ENCODE measurements at places on chromosomes 12 and 14. TPM values are rescaled to one million over a fixed set of nuclear protein-coding genes. Genes with fewer than 3 reads are reported as not detected.

GRCh38 chr14:50058113-50058512 lies 58.3 kb downstream of the VCPKMT start:
- no peak for DNase-seq
- peaks cover 7% of the 10 kb centered on the region for H3K4me1 ChIP-seq
- no peaks in the 10 kb centered on the region for H3K36me3 ChIP-seq
- H3K27me3 ChIP-seq: no peaks in the 10 kb centered on the region

The SERPINA12 gene
- total RNA-seq: not detected

- no peak overlapping the region for H3K4me3 ChIP-seq
- H3K27me3 ChIP-seq: no peaks in the 10 kb centered on the region
These were observed 151.1 kb downstream of the RBM19 start for GRCh38 chr12:113815031-113815430.

GRCh38 chr12:51482929-51483697 lies 58.5 kb downstream of the SLC4A8 start:
- no peak overlapping the region for H3K4me3 ChIP-seq
- no peaks in the 10 kb centered on the region for H3K27me3 ChIP-seq
- no peaks in the 10 kb centered on the region for H3K36me3 ChIP-seq
- no peaks in the 10 kb centered on the region for H3K4me1 ChIP-seq
- H3K27ac ChIP-seq: no peak overlapping the region

DNA sequence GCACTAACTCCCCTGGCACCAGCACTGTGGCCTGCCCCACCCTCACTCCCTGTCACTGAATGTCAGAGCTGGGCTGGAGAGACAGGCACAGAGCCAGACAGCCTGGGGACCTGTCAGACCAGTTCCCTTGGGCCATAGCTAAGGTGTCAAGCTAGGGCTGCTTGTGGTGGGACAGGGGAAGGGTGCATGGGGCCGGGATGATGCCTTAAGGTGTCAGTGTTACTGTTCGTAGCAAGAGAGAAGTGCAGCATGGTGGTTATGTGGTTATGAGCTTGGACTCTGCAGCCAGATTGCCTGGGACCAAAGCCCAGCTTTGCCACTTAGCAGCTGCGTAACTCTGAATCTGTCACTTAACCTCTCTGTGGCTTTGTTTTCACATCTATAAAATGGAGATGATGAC lies 3.8 kb downstream of the RAPGEF3 start:
- H3K36me3 ChIP-seq: no peaks in the 10 kb centered on the region
- H3K4me3 ChIP-seq: no peak overlapping the region
- no peaks in the 10 kb centered on the region for H3K27me3 ChIP-seq
- H3K27ac ChIP-seq: peak overlapping the region; percentile 61

The POTEG gene
- total RNA-seq: not detected

DNA sequence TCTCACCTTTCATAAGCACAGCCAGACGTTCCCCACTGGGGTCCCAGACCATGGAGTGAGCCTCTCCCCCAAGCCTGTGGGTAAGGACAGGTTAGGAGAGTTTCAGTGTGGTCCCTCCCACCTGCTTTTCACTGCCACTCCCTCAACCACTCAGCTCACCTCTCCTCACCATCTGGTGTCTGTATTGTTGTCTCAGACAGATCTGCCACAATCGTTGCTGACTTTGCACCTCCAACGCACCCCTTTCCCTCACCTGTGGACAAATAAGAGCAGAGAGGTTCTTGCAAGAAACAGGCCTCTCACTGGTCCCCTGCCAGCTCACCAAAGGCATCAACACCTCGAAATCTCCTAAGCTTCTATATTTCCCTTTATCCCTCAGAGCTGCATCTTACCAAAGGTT lies 8.8 kb downstream of the MYG1 start:
- no peak overlapping the region for H3K27ac ChIP-seq
- no peaks in the 10 kb centered on the region for H3K27me3 ChIP-seq
- H3K36me3 ChIP-seq: peaks cover 11% of the 10 kb centered on the region
- no peak overlapping the region for H3K4me3 ChIP-seq

- H3K4me3 ChIP-seq: no peak overlapping the region
- no peak overlapping the region for H3K27ac ChIP-seq
- no peak for DNase-seq
- H3K4me1 ChIP-seq: no peaks in the 10 kb centered on the region
- no peaks in the 10 kb centered on the region for H3K27me3 ChIP-seq
These were observed 32.8 kb upstream of the TOMM20L start for GRCh38 chr14:58362798-58363412.

GRCh38 chr12:57459750-57460467 lies at the start of gene GLI1:
GLI1 (plus strand) TSS chr12:57459785; CDS start chr12:57463692, 3,907 bp downstream.
- H3K27me3 ChIP-seq: no peaks in the 10 kb centered on the region
- no peaks in the 10 kb centered on the region for H3K4me1 ChIP-seq
- H3K4me3 ChIP-seq: peak within 1 kb of the TSS; percentile 67
- H3K27ac ChIP-seq: peak within 1 kb of the TSS; percentile 43

- no peaks in the 10 kb centered on the region for H3K4me1 ChIP-seq
- no peak overlapping the region for H3K4me3 ChIP-seq
- H3K27ac ChIP-seq: no peak overlapping the region
- H3K36me3 ChIP-seq: no peaks in the 10 kb centered on the region
- DNase-seq: no peak
- H3K27me3 ChIP-seq: no peaks in the 10 kb centered on the region
These were observed 320.2 kb downstream of the GRIN2B start for GRCh38 chr12:13661005-13661887.

DNA sequence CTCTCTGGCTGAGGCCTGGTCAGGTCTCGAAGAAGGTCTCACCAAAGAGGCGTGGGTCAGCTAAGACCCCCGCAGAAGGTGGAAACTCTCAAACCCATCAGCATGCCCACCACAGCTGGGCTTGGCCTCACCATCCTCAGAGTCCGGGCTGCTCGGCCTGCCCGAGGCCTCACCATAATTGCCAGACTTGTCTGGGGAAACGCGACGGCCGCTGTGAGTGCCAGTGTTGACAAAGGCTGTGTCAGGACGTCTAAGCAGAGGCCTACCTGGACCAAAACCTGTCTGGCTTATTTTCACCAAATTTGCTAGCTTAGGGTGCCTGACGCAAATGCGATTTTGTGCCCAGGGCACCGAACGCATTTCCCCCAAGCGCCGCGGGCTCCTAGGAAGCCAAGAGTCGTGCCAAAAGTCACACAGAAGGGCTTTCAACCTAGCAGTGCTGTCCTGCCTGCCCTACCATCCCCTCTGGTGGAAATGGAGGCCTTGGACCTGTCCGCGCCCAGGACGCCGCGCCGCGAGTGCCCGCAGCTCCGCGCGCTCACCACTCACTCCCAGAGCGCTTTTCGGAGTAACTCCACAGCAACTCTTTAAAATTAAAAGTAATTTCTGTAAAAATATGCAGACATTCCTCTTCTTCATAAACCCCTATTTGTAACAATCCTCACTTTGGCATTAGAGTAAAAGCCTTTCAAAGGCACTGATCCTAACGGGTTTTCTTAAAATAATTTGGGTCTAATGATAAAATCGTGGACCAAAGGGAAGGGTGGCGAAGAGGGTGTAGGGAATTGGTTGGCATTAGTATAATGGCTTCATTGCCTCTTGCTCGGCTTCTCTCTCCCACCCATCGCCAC lies 1.2 kb upstream of the ALX1 start:
- H3K36me3 ChIP-seq: no peaks in the 10 kb centered on the region
- H3K27me3 ChIP-seq: no peaks in the 10 kb centered on the region
- H3K4me1 ChIP-seq: no peaks in the 10 kb centered on the region
- H3K27ac ChIP-seq: no peak overlapping the region
- no peak for DNase-seq
- H3K4me3 ChIP-seq: no peak overlapping the region

- no peak for DNase-seq
- no peak overlapping the region for H3K27ac ChIP-seq
- H3K4me1 ChIP-seq: no peaks in the 10 kb centered on the region
- no peaks in the 10 kb centered on the region for H3K36me3 ChIP-seq
These were observed 40.0 kb upstream of the NR1H4 start for GRCh38 chr12:100433701-100434100.

DNA sequence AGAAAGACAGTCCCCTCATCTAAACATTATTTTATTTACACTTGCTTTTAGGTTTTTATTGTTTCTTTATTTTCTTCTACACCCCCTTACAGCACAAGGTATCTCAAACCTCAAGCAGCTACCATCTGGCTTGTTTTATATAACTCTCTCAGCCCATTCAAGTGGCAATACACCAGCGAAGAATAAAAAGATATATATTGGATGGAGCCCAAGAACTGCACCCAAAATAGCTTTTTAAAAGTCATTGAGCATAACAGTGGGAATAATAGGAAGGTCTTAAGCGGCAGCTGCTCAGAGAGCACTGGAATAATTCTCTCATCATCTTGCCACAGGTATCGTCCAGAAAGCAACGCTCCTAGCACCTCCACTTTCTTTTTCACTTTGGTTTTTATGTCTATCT lies 322.5 kb downstream of the SYT1 start:
- DNase-seq: no peak
- no peaks in the 10 kb centered on the region for H3K27me3 ChIP-seq
- H3K27ac ChIP-seq: no peak overlapping the region
- no peak overlapping the region for H3K4me3 ChIP-seq

The DDX51 gene
- 14.9 TPM for total RNA-seq

DNA sequence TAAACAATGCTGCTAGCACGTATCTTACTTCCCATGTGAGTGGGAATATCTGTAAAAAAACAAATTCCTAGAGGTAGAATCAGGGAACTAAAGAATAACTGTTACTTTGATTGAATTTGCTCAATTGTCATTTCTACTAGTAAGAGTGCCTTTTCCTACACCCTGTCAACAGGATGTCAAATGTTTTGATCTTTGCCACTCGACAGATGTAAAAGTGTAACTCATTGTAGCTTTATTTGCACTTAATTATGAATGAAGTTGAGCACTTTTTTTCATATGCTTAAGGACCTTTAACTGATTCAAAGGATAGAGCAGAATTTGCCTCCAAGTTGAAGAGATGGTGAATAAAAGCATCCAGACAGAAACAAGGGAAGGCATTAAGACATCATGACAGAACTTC lies 104.5 kb downstream of the PPP1R12A start:
- H3K36me3 ChIP-seq: no peaks in the 10 kb centered on the region
- DNase-seq: no peak
- H3K27me3 ChIP-seq: no peaks in the 10 kb centered on the region
- no peak overlapping the region for H3K27ac ChIP-seq

- no peak for DNase-seq
- no peaks in the 10 kb centered on the region for H3K4me1 ChIP-seq
- no peak overlapping the region for H3K4me3 ChIP-seq
- no peaks in the 10 kb centered on the region for H3K36me3 ChIP-seq
These were observed 52.8 kb upstream of the EGLN3 start for GRCh38 chr14:34003691-34004090.

GRCh38 chr14:48731260-48731659 lies 854.9 kb downstream of the RPS29 start:
- H3K36me3 ChIP-seq: no peaks in the 10 kb centered on the region
- no peaks in the 10 kb centered on the region for H3K27me3 ChIP-seq
- no peak overlapping the region for H3K4me3 ChIP-seq
- no peak overlapping the region for H3K27ac ChIP-seq
- H3K4me1 ChIP-seq: peaks cover 4% of the 10 kb centered on the region

The ISCA2 gene
- total RNA-seq: 12.9 TPM

The SSTR1 gene
- total RNA-seq: 2.6 TPM

- no peaks in the 10 kb centered on the region for H3K36me3 ChIP-seq
- no peaks in the 10 kb centered on the region for H3K4me1 ChIP-seq
- no peaks in the 10 kb centered on the region for H3K27me3 ChIP-seq
These were observed 8.2 kb upstream of the PPP2R5E start for GRCh38 chr14:63551332-63551731.

The PPFIA2 gene
- 20.4 TPM for total RNA-seq

The AMIGO2 gene
- 23.1 TPM for total RNA-seq

- peak overlapping the region; percentile 72 for H3K27ac ChIP-seq
- no peaks in the 10 kb centered on the region for H3K27me3 ChIP-seq
- peak overlapping the region; percentile 91 for H3K4me3 ChIP-seq
- peaks cover 4% of the 10 kb centered on the region for H3K4me1 ChIP-seq
These were observed 1.6 kb downstream of the CD9 start for GRCh38 chr12:6201826-6202225.

DNA sequence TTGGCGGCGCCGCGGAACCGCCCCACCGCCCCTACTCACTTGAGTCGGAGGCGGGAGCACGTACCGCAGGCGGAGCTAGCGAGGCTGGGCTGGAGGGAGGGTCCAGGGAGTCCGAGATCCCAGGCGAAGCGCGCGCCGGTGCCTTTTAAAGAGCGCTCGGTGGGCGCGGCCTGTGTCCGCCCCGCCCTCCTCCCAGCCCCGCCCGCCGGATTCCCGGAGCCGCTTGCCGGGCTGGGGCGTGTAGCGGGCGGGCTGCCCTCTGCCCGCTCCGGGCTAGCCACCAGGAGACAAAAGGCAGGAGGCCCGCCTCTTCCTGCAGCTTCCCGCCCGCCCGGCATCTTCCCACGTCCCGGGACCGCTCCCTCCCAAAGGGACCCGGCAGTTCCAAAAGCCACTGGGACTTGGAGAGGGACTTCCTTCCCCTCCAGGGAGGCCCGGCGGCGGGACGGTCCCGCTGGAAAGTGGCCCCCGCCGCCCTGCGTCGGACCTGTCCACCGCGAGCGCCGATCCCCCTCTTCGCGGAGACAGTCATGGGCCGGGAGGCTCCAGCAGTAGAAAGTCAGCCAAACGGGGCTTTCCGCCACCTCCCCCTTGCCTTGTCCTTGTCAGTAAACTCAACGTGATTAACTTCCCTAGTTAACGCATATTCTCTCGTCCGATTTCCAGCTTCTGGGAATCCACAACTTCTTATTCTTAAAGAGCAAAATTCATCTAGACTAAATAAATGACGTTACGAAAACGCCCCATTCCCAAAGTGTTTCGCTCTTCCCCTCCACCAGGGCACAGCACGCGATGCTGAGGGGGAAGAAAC lies at the start of gene CSRP2:
CSRP2 (minus strand) TSS at position 121 of the 811 bp plus-strand sequence. CDS start 12,759 bp downstream, outside the sequence.
- peak within 1 kb of the TSS; percentile 89 for H3K27ac ChIP-seq
- H3K4me1 ChIP-seq: peaks cover 5% of the 10 kb centered on the region
- H3K36me3 ChIP-seq: no peaks in the 10 kb centered on the region
- DNase-seq: peak; percentile 94
- peak within 1 kb of the TSS; percentile 98 for H3K4me3 ChIP-seq

GRCh38 chr14:104746071-104746545 lies 6.8 kb upstream of the SIVA1 start:
- no peaks in the 10 kb centered on the region for H3K4me1 ChIP-seq
- no peak for DNase-seq
- H3K27ac ChIP-seq: peak overlapping the region; percentile 81
- H3K36me3 ChIP-seq: no peaks in the 10 kb centered on the region
